ENCODE measurements at places on chromosomes 4 and X.

DNA sequence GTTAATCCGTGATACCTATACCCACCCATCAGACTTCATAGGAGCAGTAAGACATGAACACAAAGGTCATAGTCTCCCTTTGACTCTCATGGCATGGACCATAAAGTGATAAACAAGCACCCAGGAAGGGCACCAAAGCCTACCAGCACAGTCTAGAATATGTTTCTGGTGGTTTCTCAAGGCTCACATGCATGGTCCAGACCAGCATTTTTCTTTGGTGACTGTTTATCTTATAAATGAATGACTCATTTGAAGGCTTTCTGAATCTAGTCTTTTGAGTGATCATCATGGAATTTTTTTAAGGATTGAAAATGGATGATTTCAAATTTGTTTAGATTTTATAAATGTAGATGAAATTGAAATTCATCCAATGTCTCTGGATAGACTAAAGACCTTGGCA is 32.0 kb upstream of the AMELX start:
- no peak for DNase-seq

DNA sequence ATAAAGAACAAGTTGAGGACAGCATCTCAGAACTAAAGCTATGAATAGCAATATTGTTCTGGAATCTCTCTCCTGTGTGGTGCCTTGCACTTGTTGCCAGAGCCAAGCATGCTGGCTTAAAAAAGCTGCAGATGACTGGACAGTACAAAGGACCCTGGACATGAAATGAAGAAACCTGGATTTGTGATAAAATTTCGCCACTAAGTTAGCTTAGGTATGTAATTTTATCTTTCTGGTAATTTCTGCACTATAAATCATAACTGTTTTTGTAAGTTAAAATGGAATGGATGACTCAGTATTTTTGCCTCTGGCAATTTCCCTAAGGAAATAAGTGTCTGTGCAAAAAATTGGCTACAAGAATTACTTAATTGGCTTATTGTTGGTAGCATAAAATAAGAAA is 317.2 kb downstream of the CAMK2D start:
- no peak for DNase-seq

DNA sequence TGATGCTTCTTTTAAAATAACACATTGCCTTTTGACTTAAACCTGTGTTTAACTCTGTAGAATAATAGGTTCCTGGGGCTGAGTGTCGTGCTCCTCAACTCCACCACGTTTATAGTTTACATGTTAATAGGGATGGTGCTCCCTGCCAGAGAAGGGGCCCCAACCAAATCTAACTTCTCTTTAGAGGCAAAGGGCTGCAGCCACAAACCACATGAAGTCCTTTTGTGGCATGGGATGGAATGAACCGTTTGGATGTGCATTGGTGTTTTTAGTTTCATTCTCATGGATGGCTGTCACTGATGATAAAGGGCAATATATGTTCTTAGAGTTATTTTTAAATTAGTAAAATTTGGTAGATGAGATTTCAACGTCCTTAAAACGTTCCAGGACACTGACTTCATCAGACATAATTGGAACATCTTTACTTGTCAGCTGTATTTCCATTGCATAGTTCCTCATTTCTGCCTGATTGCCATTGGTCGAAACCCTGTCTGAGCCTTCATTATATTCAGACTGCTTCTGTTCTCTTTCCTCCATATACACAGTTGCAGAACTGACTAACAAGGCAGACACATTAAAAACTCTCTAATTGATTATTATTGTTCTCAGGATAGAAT is 60.4 kb upstream of the HPF1 start:
- DNase-seq, result no peak

GRCh38 chr4:116520886-116521285 is 564.5 kb downstream of the TRAM1L1 start:
- no peak for DNase-seq

DNA sequence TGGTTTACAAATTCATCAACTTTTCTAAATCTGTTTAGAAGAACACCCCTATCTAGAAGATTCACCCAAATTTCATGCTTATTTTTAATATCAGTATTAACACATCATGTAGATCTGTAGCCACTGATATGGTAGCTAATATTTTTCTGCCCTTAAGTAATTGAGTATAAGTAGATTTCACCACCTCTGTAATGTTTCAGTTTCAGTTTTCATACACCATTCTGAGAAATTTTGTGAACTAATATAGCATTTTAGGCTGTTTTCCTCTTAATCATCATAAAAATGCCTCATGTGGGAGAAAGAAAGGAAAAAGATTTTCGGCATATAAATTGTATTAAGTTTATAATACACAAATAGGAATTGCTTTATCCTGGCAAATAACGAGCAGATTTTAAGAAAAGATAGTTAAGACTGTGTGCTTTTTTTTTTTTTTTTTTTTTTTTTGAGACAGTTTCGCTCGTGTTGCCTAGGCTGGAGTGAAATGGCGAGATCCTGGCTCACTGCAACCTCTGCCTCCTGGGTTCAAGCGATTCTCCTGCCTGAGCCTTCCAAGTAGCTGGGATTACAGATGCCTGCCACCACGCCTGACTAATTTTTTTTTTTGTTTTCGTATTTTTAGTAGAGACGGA is 21.4 kb upstream of the RBPJ start:
- no peak for DNase-seq

GRCh38 chr4:54581807-54582206 is 76.0 kb upstream of the KIT start:
- no peak for DNase-seq

DNA sequence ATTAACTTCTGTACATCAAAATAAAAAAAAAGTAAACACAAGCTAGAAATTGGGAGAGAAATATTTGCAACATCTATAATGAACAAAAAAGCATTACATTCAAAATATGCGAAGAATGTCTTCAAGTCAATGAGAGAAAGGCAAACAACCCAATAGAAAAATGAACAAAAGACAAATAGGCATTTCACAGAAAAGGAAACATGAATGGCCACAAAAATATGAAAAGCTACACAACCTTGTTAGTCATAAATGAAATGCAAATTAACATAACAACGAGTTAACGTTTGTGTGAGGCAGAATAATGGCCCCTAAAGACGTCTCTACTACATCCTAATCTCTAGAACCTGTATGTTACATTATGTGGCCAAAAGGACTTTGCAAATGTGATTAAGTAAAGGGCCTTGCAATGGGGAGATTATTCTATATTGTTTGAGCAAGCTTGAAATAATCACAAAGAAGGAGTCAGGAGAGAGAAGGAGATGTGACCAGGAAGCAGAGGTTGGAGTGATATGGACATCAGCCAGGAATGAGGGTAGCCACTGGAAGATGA is 86.8 kb downstream of the WDFY3 start:
- DNase-seq, result no peak

GRCh38 chr4:57080781-57081650 is 29.2 kb downstream of the IGFBP7 start:
- DNase-seq, result no peak

- DNase-seq, result no peak
These were observed 587 bp downstream of the CD99 start for GRCh38 chrX:2691543-2692220.

DNA sequence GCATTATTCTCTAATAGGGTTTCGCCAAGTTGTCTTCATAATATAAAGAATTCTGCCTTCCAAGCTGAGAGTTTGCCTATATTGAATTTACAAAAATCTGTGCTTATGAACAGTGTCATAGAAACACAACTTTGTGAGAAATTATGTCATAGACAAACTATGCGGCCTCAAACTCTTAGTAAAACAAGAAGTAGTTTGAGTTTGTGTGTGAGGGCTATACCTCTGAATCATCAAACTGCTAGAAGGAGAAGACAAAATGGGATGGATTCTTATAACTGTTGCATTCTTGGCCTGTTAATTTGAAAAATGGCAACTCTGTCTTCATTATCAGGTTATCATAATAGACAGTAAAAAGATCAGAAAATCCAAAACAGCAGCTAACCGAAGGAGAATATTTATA is 46.1 kb upstream of the NAP1L5 start:
- no peak for DNase-seq

- peak; percentile 20 for DNase-seq
These were observed 32.9 kb downstream of the HTT-AS start for GRCh38 chr4:3041192-3042142.

Data from stimulated activated CD4-positive, alpha-beta T cell treated with anti-CD3 and anti-CD28 coated beads, TNF-alpha, amount 100 ng/mL, for 1 hour (primary cell).